NCI-H1092 (cell line): ENCODE measurements at places on chromosomes 11 and 22.

GRCh38 chr11:57475671-57476046, 15.3 kb downstream of the RTN4RL2 start:
- DNase-seq = no peak

DNA sequence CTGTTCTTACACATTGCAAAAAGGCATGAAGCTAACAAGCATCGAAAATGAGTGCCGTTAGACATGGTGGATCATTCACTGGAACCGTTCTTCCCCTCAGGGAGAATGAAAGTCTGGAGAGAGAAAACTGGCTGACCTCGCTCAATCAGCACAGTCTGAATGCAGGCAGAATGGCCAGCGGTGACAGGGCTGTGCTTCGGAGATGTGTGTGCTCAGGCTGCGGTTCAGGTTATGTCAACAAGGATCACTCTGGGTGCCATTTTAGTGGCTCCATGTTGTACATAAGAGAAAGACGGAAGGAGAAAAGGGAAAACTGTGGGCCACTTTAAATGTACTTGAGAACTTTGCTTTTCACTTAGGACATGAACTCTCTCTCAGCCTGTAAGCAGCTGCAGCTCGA, 749.8 kb upstream of the ARHGAP42 start:
- DNase-seq = no peak

DNA sequence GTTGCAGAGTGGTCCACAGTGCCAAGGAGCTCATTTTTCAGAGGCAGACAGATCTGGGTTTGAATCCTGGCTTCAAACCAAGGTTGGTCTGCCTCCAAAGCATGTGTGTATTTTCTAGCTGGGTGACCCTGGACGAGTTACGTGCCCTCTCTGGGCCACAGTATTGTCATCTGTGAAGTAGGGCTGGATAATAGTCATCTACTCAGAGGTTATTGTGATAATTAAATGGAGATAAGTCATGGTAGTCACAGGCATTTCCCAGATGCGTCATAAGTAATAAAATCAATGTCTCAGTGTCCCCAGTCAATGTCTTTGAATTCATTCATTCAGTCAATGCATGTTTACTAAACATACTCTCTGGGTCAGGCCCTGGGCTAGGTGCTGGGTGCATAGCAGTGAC, 8.6 kb downstream of the OMP start:
- DNase-seq = no peak

DNA sequence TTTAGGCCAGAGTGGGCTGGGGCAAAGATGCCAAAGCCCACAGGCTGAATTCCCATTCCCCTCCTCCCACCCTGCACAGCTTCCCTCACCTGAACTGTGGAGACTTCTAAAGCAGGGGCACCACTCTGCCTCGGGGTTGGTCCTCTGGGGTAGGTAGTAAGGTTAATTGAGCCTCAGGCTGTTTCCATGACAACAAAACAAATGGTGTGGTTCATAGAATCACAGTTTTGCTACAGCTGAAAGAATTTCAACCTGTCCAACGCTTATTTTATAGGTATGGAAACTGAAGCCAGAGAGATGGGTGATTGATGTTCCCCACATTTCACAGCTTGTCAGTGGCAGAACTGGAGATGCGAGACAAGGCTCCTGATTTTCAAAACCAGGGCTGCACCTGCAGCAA, 109.5 kb downstream of the SNX19 start:
- no peak for DNase-seq

GRCh38 chr11:113885897-113886296, 10.5 kb upstream of the USP28 start:
- no peak for DNase-seq

- no peak for DNase-seq
These were observed 4786.8 kb upstream of the OR11H1 start for GRCh38 chr22:10741210-10741609.

DNA sequence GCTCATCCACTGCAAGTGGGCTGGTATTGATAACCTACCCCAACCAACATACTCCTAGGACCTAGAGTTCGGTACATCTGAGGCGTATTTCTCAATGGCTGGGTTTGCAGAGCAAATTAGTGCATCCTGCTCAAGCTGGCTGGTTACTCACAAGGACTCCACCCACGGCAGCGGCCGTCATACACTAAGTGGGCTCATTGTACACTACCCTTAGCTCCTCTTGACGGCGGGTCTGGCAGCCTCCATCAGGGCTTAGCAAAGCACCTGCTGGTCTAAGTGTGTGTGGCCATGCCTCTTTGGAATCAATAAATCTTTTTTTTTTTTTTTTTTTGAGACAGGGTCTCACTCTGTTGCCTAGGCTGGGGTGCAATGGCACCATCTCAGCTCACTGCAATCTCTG, 20.2 kb upstream of the KCNJ11 start:
- DNase-seq = peak; percentile 51

GRCh38 chr11:72775288-72776110, 18.3 kb downstream of the STARD10 start:
- DNase-seq = no peak

DNA sequence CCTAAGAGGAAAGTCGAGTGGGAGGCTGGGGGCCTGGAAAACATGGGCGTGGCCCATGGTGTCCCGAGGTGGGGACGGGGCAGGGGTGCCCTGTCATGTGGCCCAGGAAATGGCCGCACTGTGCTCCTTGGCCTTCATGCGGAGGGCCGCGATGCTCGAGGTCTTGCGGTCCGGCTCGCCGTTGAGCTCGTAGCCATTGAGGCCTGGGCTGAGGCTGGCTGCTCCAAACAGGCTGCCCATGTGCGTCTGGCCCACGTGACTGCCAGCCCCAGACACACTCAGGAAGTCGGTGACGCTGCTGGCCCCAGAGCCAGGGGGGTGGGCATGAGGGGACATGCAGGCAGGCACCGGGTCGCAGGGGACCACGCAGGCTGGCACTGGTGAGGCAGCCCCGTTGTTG, 45.2 kb downstream of the ALX4 start:
- no peak for DNase-seq

- DNase-seq = no peak
These were observed 16.3 kb upstream of the SEC14L3 start for GRCh38 chr22:30488121-30488520.

- DNase-seq = no peak
These were observed 60.5 kb downstream of the HIPK3 start for GRCh38 chr11:33317662-33318061.

DNA sequence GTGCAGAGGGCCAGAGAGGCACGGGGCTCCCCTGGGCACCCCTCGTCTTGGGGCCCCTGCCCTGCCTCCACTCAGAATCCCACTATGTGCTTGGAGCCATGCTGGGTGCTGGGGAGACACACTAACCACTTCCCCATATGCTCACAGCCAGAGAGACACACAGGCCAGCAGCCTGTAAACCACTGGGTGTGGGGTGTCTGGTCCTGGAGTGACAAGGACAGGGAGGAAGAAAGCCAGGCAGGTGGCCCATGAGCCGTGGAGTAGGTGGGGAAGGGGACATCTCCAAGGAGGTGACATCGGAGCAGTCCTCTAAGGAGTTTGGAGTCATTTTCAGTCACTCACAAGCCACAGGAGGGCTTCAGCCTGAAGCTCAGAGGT, 58.9 kb downstream of the CDKN1C start:
- DNase-seq = no peak

GRCh38 chr11:122556605-122557004, 98.9 kb upstream of the UBASH3B start:
- no peak for DNase-seq

GRCh38 chr11:126122863-126123262, 60.2 kb upstream of the CDON start:
- DNase-seq = no peak

DNA sequence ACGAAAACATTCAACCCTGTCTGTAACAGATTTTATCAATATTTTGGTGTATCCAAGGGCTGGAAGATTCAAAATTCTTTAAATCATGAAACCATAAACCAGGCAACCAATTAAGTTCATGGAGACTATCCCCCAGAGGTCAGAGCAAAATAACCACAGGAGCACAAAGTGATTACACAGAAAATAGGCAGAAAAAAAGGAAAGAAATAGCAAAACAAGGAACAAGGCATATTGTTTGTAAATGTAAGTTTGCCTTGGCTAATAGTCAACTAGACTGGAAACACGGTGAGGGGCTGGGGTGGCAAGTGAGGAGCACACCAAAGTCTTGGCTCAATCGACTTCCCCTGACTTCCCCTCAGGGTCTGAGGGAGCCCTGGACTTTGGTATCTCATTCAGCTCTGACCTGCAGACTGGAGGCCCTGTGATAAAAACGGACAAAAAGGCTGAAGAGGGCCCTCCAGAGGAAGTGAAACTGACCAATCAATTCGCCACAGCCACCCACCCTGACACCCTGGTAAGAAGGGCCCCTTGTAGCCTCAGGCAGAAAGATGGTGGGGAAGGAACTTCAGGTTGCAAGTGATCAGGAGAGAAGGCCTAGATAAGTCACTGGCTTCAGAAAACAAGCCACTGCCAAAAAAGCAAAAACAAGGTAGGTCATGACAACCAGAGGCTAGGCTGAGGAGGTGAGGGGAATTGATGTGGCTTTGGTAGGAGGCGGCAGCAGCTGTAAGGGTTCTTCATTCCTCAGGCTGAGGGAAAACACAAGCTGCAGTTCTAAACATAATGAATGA, 1.8 kb downstream of the SIK3 start:
- DNase-seq = no peak

GRCh38 chr22:43287441-43287840, 55.7 kb downstream of the SCUBE1 start:
- DNase-seq = no peak

DNA sequence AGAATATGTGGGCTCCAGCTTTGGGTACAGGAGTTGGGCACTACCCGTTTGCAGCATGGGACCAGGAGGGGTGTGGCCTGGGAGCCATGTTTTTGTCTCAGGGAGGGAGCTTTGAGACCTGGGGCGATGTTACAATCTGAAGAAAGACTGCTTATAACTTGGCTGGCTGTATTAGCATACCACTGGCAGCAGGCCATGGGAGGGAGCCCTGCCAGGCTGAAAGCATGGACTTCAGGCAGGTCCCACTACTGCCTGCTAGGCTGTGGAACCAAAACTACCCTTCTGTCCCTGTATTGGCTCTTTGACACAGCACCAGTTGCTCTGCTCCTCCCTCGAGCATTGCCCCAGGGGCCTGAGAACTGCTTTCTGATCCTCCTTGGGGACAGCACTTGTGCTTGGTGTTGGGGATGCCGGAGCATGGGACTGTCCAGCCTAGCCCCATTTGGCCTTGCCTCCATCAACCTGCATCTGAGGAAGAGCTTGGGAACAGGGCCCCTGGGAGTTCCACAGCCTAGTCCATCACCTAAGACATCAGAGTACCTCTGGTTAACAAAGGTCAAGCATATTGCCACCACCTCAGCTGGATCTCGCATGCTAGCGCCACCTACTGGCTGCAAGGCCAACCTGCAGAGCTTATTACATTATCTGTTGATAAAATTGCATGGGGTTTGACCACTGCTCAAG, 217.4 kb downstream of the SBF2 start:
- no peak for DNase-seq

DNA sequence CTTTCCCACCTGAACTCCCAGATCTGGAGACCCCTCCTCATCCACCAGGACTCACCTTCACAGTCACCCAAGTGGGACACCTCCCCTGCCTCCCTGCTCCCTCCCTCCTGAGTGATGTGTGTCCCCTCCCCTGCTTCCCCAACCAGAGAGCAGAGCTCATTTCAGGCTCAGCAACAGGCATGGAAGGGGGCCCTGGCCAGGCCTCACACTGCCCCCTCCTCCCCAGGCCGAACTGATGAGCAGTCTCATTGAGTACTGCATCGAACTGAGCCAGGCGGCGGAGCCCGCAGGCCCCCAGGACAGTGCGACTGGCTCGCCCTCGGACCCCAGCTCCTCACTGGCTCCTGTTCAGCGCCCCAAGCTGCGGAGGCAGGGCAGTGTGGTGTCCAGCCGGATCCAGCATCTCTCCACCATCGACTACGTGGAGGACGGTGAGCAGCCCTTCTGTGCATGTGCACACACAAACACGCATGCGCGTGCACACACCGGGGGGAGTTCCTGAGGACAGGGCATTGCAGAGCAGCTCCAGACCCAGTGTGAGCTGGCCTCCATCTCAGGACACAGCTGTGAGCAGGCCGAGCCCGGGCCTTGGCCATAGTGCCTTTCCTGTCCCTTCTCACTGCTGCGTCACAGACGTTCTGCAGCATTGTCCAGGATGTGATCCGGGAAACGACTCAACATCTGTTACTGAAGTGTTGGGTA, 17.8 kb upstream of the NEAT1 start:
- no peak for DNase-seq

DNA sequence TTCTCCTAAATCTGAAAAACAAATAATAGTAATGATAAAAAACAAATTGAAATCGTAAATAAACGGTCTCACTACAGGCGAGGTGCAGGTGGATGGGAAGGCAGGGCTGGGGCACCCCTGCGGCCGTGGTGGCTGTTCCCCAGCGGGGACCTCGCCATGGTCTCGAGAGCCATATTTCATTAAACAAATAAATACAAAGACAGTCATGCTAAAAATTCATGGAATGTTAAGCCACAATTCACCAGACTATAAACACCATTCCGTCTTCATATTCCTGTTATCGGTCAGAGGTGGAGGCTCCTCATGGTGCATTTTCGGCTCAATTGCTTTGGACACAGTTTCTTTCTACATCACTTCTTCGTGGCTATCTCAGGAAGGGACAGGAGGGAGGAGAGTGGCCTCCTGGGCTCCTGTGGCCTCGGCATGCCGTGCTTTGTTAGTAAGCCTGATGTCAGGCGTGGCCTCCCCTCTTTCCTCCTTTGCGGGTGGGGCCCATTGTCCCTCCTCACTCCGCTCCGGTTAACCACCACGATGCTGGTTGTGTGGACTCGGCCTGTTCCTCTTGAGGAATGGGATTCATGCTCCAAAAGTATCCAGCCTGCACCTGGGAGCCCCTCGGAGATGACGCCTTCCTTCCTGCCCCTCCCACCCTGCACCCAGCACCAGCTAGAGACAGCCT, 16.1 kb upstream of the BRSK2 start:
- no peak for DNase-seq

- DNase-seq = no peak
These were observed 397.1 kb downstream of the MN1 start for GRCh38 chr22:27404441-27404840.

GRCh38 chr11:118194835-118195627, 18.6 kb upstream of the SCN2B start:
- DNase-seq = no peak
